ENCODE measurements at places on chromosomes 16 and 17.

DNA sequence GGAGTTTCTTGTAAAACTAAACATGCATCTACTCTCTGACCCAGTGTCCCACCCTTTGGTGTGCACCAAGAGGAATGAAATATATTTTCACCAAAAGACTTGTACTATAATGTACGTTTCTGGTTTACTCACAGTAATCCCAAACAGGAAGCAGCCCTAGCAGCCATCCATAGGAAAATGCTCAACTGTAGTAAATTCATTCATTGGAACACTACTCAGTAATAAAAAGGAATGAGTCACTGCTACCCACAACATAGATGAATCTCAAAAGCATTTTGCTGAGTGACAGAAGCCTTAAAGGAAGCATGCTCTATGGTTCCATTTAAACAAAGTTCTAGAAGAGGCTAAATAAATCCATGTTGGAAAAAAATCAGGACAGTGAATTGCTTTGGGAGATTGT, 37.6 kb upstream of the DHRS7B start:
- no peak for DNase-seq

GRCh38 chr16:85309656-85310587, 197.7 kb upstream of the CIBAR2 start:
- DNase-seq: no peak

DNA sequence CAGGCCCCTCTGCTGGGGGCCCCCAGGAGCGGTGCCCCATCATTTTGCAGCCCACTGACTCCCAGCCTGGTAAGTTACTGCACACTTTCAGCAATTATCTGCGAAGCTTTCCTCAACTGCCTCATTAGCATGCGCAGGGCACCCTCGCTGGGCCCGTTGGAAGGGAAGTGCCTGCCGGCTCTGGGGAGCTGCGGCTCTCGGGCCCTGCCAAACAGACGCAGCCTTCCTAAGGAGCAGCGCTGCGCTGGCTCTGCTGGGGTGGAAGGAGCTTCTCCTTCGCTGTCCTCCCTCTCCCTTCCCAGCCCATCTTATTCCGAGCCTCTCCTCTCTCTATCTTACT, 71.0 kb downstream of the RBBP6 start:
- DNase-seq: no peak

- DNase-seq: no peak
These were observed 52.7 kb upstream of the ZNF629 start for GRCh38 chr16:30839523-30840227.

DNA sequence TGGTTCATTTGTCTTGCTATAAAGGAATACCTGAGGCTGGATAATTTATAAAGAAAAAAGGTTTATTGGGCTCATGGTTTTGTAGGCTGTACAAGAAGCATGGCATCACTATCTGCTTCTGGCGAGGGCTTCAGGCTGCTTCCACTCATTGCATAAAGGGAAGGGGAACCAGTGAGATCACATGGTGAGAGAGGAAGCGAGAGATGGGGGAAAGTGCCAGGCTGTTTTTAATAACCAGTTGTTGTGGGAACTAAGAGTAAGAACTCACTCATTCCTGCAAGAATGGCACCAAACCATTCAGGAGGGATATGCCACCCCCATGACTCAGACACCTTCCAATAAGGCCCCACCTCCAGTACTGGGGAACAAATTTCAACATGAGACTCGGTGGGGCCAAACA, 24.3 kb downstream of the SPECC1 start:
- no peak for DNase-seq

DNA sequence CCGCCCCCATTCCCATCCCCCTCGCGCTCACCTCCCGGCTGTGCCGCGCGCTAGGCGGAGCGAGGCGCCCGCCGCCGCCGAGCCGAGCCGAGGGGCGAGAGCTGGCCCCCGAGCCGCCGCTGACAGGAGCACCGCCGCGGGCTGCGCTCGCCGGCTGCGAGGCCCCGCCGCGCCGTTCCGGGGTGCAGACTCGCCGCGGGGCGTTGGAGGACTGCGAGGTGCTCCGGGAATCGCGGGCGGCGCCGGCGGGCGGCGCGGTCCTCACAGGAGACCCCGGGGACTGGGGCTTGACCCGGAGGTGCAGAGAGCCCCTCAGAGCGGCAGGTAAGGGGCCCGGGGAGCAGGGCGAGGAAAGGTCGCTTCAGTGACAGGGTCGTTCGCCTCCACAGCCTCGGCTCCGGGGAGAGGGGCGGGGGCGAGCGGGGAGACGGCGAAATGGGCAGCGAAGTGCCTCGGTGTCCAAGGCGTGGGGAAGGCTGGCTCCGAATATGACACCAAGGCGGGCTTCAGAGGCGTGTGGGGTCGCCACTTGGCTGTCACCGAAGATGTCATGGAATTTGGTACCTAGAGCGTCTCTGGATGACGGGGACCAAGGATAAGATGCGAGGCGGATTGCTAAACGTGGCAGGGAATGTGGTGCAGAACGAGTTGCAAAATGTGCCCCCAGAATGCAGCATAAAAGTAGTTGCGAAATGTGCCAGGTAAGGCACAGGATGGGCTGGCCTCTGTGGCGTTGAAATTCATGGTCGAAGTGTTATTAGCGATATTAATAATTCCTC, 580 bp downstream of the TANC2 start:
- no peak for DNase-seq

DNA sequence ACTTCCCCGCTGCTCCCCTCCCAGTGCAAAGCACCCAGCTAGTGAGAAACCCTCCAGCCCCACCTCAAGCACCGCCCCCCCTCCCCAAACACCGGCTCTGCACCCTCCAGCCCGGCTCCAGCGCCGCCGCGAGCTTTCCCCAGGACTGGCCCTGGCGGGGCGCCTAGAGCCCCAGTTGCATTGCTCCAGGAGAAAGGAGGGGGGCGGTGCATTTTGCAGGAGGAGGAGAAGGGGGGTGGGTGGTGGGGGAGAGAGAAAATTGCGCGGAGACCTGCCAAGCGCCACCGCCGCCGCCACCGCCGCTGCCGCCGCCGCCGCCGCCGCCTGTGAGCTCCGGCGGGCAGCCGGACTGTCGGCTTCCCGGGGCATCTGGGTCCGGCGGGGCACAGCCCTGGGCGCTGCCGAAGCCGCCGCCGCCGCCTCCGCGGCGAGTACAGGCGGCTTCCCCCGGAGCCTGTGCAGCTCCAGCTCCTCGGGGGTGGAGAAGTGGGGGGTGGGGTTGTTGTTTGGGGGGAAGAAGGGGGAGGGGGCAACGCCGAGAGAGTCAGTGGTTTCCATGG, 333 bp upstream of the NOG start:
- peak; percentile 15 for DNase-seq

GRCh38 chr17:81061027-81061735, 26.2 kb downstream of the BAIAP2 start:
- no peak for DNase-seq

- no peak for DNase-seq
These were observed 14.3 kb downstream of the EFCAB13 start for GRCh38 chr17:47338026-47338425.

GRCh38 chr17:81858967-81859905, 1.1 kb downstream of the P4HB start:
- no peak for DNase-seq

DNA sequence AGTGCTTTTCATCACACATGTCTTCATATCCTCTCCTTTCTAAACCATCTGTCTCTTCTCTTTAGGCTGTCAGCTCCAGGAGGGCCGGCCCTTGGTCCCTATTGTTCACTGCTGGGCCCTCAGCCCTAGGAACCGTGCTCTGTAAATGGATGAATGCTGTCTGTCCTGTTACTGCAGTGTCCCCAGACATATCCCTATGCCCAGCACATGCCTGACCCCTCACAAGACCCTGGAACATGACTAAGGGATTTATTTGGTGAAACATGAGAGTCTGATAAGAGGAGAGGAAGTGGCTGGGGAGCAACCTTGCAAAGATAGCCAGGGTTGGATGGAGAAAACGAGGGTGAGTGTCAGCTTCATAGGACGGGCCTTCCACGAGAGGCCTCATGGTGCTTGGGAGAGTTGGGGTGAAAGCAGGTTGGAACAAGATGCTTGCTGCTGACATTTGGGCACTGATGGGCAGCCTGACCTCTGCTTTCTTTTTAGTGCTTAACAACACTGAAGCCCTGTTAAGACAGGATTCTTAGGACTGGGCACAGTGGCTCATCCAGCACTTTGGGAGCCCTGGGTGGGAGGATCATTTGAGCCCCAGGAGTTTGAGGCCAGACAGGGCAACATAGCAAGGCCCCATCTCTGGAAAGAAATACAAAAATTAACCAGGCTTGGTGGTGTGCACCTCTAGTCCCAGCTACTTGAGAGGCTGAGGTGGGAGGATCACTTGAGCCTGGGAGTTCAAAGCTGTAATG, 39.0 kb downstream of the ABCC1 start:
- DNase-seq: no peak

GRCh38 chr17:7074931-7075330, 5.1 kb downstream of the CLEC10A start:
- DNase-seq: no peak

GRCh38 chr16:89523680-89524344, 15.6 kb downstream of the SPG7 start:
- no peak for DNase-seq

DNA sequence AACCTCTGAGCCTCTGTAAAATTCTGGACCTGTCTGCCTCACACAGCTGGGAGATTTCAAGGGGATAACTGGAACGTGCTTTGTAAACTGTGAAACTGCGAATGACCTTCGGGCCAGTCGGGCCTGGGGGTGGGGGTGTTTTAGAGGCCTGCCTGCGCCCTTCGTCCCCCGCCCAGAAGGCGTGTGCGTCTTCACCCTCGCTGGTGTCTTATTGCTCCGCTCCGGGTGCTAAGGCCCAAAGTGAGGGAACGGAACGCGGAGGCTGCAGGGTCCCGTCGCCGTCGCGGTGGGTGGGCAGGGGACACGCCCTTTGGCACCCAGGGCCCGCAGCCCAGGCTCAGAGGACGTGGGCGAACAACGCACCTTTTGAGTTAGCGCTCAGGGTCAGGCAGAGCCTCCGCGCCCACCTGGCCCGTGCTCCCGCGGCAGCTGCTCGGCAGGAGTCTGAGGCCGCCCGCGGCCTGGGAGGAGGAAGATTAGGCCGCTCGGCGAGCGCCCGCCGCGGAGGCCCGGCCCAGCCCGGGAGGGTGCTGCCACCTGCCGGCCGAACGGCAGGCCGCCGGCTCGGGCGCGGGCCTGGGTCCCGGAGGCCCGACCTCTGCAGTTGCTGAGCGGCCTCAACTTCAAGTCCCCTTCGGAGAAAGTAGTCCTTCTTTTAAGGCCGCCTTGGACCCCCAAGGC, 29.7 kb downstream of the DCAKD start:
- peak; percentile 65 for DNase-seq

GRCh38 chr16:47905771-47906170, 250.0 kb downstream of the ABCC12 start:
- no peak for DNase-seq

GRCh38 chr17:73155410-73156165, 9.2 kb upstream of the SSTR2 start:
- no peak for DNase-seq

DNA sequence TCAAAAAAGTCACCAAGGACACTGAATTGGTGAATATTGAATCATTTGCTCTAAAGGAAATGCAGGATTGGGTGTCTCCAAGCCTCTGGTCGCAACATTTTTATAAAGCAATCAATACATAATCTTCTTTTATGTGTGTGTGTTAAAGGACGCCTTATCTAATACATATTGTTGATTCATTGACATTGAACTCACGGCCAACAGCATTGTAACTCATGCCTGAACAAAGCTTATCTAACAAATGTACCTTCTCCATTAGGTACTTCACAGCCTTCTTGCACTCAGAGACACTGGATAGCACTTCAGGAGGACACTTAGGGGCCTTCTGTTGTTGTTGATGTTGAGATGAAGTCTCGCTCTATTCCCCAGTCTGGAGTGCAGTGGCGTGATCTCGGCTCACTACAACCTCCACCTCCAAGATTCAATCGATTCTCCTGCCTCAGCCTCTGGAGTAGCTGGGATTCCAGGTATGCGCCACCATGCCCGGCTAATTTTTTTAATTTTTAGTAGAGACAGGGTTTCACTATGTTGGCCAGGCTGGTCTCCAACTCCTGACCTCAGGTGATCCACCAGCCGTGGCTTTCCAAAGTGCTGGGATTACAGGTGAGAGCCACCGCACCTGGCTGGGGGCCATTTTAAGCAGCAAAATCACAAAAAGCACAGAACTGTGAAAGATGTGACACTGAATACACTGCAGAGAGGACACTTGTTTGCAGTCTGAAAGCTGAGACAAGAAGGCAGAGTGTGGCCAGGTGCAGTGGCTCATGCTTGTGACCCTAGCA, 13.2 kb upstream of the PDXDC1 start:
- DNase-seq: no peak

DNA sequence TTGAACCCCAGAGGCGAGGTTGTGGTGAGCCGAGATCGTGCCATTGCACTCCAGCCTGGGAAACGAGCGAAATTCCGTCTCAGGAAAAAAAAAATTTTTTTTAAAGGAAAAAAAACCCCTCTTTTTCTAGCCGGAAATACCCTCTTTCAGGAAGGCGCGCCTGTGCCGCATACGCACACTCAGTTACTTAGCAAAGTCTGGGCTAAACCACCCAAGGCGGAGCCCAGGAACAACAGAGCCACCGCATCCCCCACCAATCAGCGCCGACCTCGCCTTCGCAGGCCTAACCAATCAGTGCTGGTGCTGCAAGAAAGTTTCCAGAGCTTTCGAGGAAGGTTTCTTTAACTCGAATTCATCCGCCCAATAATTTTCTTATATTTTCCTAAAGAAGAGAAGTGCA, 510.4 kb downstream of the KCNJ18 start:
- no peak for DNase-seq

- no peak for DNase-seq
These were observed 2.6 kb downstream of the ZACN start for GRCh38 chr17:76081295-76082210.

- DNase-seq: peak; percentile 12
These were observed 43.0 kb upstream of the TANGO6 start for GRCh38 chr16:68800257-68800875.

DNA sequence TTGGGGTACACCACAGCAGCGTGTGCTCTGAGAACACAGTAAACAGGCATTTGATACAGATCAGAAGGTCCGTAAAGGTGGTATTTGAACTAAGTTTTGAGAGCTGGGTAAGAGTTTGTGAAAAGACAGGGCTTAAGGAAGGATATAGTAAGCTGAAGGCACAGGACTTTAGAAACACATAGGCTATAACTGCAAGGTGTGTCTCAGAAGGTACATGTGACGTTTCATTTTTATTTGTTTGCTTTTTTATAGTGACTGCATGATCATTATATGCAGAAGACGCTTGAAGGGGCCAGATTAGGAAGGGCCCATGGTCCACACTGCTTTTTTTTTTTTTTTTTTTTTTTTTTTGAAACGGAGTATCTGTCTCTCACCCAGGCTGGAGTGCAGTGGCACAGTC, 644.6 kb downstream of the WWOX start:
- DNase-seq: no peak

- no peak for DNase-seq
These were observed 7.6 kb upstream of the CNP start for GRCh38 chr17:41959030-41959335.

GRCh38 chr16:30444231-30445148, 1.2 kb downstream of the SEPHS2 start:
- DNase-seq: no peak

DNA sequence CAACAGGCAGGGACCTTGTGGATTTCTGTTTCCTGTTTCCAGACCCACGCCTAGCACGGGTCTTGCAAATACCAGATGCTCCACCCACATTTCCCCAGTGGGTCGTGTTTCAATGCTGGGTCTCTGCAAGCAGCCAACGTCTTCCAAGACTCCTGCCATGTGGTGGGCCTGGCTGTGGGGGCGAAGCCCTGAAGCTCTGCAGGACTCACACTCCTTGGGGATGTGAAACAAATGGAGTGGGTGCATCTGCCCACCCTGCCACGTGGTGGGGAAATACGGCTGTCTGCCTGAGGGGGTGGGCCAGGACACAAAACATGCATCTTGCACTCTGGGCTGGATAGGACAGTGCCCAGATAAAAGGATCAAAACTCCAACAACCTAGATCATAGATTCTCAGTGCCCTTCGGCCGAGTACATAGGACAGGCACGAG, 32.6 kb downstream of the FA2H start:
- no peak for DNase-seq

Data from stimulated activated CD4-positive, alpha-beta T cell treated with anti-CD3 and anti-CD28 coated beads, Interleukin-15, amount 100 ng/mL, for 1 hour (primary cell).